ENCODE measurements at places on chromosomes 6 and 20. TPM values are rescaled to one million over a fixed set of nuclear protein-coding genes. Genes with fewer than 3 reads are reported as not detected.

- no peak for DNase-seq
Observed at GRCh38 chr20:9215539-9215938, 146.7 kb downstream of the PLCB4 start.

Gene RFX6
- not detected for total RNA-seq

Gene GNAS-AS1
- not detected for total RNA-seq

GRCh38 chr6:125746731-125747588 is 2.5 kb upstream of the HEY2 start:
- DNase-seq = no peak

Gene GPX5
- total RNA-seq = not detected

GRCh38 chr6:30364591-30364990 is 19.6 kb downstream of the RPP21 start:
- DNase-seq = no peak

DNA sequence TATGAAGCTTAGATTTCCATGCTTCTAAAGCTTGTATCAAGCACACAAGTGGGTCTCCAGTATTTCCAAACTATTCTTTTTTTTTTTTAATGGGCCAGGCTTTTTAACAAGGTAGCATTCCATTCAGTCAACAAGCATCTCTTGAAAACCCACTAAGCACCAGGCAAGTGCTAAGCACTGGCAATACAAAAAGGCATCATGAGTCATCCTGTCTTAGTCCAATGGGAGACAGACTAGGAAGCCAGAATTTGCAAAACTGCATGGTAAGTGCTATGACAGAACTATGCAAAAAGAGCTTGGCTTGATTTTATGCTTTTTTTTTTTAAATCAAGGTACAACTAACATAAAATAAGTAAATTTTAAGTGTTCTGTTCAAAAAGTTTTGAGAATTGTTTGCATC is 109.3 kb upstream of the DST start:
- no peak for DNase-seq

Gene IL17F
- total RNA-seq = not detected

DNA sequence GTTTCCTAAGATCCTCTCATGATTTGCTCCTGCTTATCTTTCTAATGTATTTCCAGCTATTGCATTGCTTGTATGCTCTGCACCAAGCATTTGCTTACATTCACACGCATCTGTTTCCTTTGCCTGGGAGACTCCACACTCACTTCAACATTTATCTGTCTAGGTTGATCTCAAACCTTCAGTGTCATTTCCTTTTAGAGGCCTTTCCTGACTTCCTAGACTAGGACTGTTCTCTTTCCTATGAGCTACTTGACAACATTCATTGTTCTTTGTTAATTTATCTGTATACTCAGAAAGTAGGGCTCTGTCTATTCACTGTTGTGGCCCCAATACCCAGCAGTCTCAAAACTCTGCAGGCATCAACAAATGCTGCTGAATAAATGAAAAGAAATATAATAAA is 84.4 kb downstream of the WASF1 start:
- peak; percentile 84 for DNase-seq

DNA sequence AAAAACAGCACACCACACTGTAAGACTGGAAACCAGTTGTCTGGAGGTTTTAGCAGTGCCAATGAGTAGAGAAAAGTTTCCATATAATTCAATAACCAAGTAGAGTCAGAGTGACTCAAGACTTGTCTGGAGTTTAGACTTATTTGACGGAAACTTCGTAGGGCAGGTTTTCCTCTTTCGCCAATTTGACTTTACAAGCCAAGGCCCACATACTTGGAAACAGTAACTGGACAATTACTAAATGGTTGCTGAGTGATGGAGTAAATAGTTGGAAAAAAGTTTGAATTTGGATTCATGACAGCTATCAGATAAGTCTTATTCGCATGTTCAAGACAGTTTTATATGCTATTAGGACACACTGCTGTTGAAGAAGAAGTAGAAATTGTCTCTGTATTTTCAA is 48.1 kb upstream of the CTAGE9 start:
- DNase-seq = no peak

- DNase-seq = no peak
Observed at GRCh38 chr6:30600451-30600961, 16.5 kb downstream of the PPP1R10 start.

Gene MLN
- not detected for total RNA-seq

DNA sequence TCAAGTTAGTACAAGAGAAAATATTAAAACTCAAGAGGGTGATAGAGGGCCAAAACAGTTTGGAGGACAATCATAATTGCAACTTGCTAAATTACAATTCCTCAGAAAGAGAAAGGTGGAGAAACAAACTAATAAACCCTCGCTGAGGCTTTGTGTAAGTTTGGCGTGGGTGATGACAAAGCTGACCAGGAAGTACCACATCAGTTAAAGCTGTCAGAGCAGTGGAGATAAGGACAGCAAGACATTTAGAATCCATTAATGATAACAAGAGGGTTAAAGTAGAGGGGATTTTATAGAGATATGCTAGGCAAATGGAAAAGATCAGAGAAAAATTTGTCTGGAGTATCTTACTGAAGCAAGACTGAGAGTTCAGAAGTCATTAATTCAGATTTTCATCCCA is 334.4 kb downstream of the TFAP2B start:
- no peak for DNase-seq

GRCh38 chr6:168495636-168496035 is 54.7 kb downstream of the SMOC2 start:
- no peak for DNase-seq

GRCh38 chr20:37915434-37915787 is 12.5 kb downstream of the VSTM2L start:
- no peak for DNase-seq

Gene STMND1
- total RNA-seq = not detected

- DNase-seq = no peak
Observed at GRCh38 chr6:125910527-125910926, 46.0 kb upstream of the HINT3 start.

- no peak for DNase-seq
Observed at GRCh38 chr6:44053760-44054556, 73.3 kb downstream of the MRPL14 start.

GRCh38 chr20:62598761-62599194 is 43.5 kb upstream of the SLCO4A1 start:
- DNase-seq = no peak

DNA sequence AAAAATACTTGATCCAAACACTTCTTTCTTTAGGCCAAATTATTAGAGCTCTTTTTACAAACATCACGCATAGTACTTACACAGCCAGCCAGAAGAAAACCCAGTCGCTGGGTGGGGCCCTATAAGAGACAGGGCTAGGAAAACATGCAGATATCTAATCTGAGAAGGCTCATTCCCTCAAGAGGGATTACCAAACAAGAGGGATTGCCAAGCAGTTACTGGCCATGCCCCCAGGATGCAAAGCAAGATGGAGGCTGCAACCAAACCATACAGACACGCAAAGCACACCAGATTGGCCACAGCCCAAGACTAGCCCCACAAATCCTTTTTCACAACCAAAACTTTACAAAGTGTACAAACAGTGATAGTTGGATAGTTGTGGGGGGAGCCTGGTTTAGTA is 1235.4 kb upstream of the GJE1 start:
- no peak for DNase-seq

GRCh38 chr20:43725666-43726065 is 1.1 kb downstream of the GTSF1L start:
- DNase-seq = no peak

GRCh38 chr6:97626671-97627441 is 343.8 kb upstream of the MMS22L start:
- no peak for DNase-seq

DNA sequence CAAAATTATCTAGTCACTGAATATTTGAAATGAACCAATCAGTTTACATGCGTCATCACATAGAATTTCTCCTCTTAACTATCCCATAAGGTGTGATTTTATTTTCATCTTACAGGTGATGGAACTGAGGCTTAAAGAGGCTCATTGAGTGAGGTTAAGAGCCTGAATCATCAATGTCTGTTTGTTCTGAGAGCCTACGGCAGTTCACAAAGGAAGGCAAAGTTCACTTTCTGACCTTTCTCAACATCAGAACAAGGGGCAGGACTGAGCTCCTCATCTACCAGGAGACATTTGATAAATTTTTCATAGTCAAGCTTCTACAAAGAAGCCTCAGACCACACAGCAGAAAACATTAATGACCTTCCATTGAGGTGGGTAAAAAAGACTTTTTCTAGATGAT is 54.9 kb upstream of the OLIG3 start:
- DNase-seq = no peak

Gene RAET1L
- total RNA-seq = not detected

Gene APMAP
- 132 TPM for total RNA-seq

DNA sequence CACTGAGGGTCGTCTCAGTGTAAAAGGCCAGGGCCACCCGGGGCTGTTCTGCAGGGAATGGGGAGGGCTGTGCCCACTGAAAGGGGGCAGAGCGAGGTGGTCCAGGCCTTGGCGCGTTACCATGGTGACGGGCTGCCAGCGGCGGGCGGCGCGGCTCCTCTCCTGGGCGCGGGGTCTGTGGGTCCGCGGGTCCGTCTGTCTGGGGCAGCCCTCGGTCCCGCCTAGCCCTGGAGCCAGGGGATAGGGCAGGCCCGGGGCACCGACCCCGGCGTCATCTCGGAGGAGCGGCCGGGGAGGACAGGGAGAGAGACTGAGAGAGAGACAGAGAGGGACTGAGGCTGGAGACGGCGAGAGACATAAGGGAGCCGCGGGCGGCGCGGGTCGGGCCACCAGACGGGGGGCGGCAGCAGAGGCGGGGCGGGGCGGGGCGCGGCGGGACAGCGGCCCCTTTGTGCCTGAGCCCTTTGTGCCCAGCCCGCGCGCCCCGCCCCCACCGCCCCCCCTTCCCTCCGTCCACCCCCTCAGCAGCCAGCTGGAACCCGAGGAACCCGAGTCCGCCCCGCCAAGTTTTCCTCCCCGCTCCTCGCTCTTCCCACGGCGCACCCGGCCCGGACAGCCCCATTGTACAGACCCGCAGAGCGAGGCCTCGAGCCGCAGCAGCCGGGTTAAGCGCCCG is at the start of gene KIAA1755:
Gene KIAA1755 (minus strand): TSS at position 358 of the 676 bp plus-strand sequence. CDS start 235 bp downstream, at position 123.
- no peak for DNase-seq

- DNase-seq = no peak
Observed at GRCh38 chr6:1840491-1841121, 230.9 kb downstream of the FOXC1 start.

GRCh38 chr6:134921721-134922261 is 28.1 kb downstream of the ALDH8A1 start:
- no peak for DNase-seq

Gene TGM3
- not detected for total RNA-seq

GRCh38 chr20:2900845-2901592 is 27.7 kb downstream of the PTPRA start:
- DNase-seq = no peak

DNA sequence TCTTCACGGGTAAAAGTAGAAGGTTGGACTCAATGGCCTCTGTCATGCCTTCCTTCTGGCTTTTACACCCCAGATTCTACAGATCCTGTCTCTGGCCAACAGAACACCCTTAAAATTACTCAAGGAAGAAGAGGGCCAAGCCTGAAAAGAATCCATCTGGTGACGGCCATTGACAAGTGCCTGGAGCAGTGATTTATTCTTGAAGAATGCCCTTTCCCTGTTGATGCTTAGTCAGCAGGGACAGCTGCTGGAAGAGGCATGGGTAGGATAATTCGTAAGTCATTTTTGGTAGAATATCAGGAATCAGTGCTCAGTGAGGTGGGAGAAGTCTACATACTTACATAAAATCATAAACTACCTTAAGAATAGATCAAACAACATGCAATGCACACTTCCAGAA is 397.9 kb downstream of the SAMD5 start:
- DNase-seq = no peak

DNA sequence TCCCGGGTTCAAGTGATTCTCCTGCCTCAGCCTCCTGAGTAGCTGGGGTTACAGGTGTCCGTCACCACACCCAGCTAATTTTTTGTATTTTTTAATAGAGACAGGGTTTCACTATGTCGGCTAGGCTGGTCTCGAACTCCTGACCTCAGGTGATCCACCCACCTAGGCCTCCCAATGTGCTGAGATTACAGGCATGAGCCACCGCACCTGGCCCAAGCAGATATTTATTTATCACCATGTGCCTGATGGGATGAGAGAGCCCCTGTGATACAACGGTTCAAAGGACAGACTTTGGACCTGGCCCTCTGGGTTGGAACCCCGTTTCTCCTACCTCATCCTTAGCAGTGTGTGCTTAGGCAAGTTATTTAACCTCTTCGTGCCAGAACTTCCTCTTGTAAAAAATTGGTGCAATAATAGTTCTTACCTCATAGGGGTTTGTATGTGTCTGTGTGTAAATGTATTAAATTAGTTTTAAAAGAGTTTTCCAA is 19.2 kb upstream of the STK38 start:
- DNase-seq = no peak

DNA sequence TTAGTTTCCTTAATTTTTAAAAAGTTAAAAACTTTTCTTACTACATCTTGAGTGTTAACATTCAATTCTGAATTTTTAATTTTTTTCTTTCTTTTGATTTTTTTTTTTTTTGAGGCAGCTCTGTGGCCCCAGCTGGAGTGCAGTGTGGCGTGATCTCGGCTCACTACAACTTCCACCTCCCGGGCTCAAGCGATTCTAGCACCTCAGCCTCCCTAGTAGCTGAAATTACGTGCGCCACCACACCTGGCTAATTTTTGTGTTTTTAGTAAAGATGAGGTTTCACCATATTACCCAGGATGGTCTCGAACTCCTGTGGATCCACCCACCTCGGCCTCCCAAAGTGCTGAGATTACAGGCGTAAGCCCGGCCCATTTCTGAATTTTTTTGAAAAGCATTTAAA is 1.2 kb downstream of the DDX43 start:
- no peak for DNase-seq

Gene CTCFL
- not detected for total RNA-seq

GRCh38 chr20:4113615-4114603 is 98.6 kb upstream of the RNF24 start:
- DNase-seq = no peak

Gene AVP
- total RNA-seq = not detected

DNA sequence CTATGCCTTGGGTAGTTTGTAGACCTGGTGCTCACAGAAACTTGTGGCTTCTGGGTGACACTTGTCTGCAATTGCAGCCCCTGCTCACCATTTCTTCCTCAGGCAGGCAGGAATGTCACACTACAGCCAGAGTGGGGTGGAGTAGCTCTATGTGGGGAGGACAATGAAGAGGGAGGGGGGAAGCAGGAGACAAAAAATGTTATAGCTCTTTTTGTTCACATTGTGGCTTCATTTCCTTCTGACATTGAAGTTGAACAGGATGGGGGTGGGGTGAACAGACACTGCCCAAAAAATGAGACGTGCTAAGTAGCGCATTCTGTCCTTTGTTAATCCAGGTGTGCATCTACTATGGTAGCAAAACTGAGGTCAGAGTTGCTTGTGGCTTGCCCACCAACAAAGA is at the start of gene THEMIS:
Gene THEMIS (minus strand): TSS at position 124 of the 400 bp plus-strand sequence. CDS start 126 bp downstream, outside the sequence.
- DNase-seq = no peak

- DNase-seq = no peak
Observed at GRCh38 chr6:83307849-83308248, 114.7 kb downstream of the RWDD2A start.

DNA sequence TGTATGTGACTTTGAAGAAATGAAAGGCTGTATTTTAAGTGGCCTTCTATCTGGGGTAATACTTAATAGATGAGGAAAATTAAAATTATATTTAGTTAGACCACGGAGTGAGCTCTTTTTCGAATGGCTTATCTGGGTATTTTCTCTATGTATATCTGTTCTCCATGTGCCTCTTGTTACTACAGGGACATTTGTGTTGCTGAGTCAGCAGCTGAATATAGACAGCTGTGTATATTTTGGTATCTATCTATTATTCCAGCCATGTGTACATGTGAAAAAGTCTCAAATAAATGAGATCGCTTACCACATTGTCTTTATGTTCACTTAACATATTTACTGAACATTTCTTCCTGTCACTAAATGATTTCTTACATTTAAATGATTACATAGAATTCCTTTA is 57.2 kb downstream of the TMEM200A start:
- DNase-seq = no peak

- no peak for DNase-seq
Observed at GRCh38 chr6:247351-247750, 44.9 kb upstream of the DUSP22 start.

Measured in glomerular endothelial cell (primary cell).